Stimulated activated CD8-positive, alpha-beta memory T cell treated with anti-CD3 and anti-CD28 coated beads, Interleukin-15, amount 100 ng/mL, for 1 hour (primary cell): ENCODE measurements at places on chromosomes 13 and 19.

- DNase-seq: no peak
Observed at GRCh38 chr13:99296398-99296797, 10.8 kb downstream of the GPR183 start.

- DNase-seq: no peak
Observed at GRCh38 chr13:28679628-28680027, 20.7 kb downstream of the POMP start.

DNA sequence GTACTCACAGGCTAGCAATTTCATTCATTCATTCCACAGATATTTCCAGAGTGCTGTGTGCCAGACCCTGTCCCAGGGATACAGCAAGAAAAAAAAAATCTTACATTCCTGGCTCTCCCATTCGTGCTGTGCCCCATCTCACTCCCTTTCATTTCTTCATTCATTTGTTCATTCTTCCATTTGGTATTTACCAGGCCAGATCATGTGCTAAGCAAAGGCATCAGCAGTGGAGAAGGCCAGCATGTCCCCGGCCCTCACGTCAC, 2.3 kb downstream of the MAP3K10 start:
- DNase-seq: no peak

DNA sequence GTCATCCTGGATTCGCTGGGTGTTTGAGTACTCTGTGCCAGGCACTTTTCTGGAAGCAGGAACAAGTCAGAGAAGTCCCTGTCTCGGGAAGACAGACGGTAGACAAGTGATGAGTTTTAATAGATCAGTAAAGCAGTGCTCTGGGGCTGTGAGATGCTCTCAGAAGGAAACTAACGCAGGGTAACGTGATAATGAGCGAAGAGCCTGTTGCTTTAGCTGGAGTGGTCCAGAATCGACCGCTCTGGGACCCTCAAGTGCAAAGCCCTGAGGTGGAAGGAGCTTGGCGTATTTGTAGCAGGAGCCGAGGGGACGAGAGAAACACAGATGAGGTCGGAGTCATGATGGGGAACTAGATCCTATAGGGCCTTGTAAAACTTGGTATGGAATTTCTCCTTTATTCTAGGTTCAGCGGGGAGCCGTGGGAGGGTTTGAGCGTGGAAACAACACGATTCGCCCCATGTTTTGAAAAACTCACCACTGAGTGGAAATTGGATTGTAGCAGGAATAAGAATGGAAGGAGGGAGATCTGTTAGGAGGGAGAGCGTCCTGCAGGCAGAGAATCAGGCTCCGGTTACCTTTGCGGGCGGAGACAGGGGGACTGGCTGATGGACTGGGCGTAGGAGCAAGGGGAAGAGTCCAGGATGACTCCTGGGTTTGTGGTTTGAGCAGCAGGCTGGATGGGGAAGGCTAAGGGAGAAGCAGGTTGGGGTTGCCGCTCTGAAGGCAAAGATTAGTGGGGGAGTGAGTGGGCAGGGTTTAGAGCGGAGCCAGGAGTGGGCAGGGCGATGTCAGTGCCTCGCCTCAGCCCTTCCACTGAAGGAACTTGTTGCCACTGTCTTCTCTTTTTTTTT, 763 bp downstream of the POLD1 start:
- no peak for DNase-seq

DNA sequence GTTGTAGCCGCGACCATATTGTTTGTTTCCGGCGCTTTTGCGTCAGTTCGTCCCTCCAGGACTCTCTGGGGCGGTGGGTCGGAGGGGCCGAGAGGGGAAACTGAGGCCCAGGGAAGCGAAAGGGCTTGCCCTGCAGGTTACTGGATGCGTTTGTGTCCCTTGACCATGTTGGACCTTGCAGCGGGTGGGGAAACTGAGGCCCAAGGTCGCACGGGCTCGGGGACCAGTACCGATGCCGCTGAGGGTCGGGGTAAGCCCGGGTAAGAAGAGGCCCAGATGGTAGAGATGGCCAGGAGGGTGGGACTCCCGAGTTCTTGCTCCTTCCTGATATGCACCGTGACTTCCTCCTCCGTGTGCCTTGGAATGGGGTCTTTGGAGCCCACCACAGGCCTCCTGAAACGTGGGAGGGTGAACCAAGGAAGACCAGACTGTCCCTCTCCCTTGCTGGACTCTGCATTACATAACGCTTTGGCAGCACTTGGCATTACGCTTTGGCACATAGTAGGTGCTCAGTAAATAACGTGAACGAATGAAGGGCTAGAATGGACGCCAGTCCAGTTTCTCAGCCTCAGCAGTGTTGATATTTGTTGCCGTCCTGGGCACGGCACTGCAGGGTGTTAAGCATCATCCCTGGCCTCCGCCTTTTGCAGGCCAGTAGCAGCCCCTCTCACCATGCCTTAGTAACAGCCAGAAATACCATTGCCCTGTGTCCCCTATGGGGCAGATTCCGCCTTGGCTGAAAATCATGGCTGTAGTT, 743 bp downstream of the CHAF1A start:
- no peak for DNase-seq

GRCh38 chr19:31554360-31554759, 205.1 kb upstream of the TSHZ3 start:
- no peak for DNase-seq

- DNase-seq: no peak
Observed at GRCh38 chr13:38166116-38166515, 183.5 kb upstream of the UFM1 start.

- no peak for DNase-seq
Observed at GRCh38 chr13:99956473-99957349, 14.9 kb downstream of the ZIC5 start.

DNA sequence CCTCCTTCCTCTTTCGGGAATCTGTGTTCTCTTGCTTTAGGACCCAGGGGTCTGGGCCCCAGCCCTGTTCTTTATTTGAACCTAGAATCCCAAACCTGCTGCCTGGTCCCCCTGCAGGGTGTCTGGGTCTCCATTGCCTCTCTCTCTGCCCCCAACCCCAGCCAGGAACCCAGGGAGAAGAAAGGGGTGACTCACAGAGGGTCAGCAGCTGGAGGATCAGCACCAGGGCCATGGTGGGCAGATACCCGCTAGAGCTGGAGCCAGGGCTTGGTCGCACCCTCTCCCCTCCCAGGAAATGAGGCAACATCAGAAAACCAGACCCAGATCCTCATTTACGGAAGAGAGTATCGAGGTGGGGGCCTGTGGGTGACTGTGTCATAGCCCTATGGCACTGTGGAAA, at the start of gene OSCAR:
Gene OSCAR (minus strand): TSS at position 243 of the 400 bp plus-strand sequence. CDS start 11 bp downstream, at position 232.
- DNase-seq: no peak

- no peak for DNase-seq
Observed at GRCh38 chr13:114099191-114099590, 33.2 kb downstream of the RASA3 start.

DNA sequence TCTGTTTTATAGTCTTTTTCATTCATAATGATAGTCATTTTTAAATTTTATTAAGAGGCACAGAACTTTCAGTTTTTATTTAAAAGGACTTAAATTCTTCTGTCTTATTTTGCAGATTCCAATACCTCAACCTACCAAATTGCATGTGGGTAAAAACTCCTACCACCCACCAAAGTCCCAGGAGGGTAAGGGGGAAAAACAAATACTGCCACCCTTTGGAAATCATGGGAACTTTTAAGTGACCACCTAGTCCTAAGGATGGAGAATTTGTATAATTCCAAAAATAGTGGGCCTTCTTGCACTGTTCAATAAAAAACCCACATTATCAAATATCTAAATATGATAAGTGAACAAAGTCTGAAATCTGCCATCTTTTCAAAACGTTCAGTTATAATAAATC, 9.7 kb downstream of the SUPT20H start:
- no peak for DNase-seq

GRCh38 chr13:28357911-28358433, 137.0 kb downstream of the FLT1 start:
- no peak for DNase-seq

- DNase-seq: peak; percentile 27
Observed at GRCh38 chr19:7862413-7862951, 11.7 kb downstream of the PRR36 start.

DNA sequence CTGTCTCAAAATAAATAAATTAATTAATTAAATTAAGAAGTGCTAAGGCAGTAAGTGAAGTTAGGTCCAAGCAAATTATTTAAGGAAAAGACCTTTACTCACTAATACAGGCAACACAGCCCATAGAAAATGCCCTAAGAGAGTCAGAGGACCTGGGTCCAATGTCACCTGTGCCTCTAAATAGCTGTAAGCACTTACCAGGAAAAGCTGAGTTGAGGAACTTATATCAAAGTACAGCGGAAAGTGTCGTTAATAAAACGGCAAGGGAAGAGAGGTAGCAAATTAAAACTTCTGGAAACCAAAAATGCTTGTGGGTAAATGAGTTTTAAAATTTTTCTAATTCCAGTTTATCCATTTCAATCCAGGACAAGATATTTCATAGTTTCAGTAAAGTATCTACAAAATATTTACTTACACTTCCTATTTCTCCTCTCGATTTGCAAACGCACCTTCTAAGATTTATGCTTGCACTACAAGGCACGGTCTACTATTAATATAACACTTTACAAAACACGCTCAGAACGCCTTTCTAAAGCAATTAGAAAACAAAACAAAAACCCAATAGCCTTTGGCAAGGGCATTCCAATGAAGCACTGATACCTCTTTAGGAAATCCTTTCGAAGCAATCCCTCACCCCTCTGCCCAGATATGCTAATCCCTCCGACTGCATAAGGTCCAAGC, 963 bp downstream of the VPS36 start:
- no peak for DNase-seq

GRCh38 chr13:67134417-67135129, 95.6 kb downstream of the PCDH9 start:
- no peak for DNase-seq

DNA sequence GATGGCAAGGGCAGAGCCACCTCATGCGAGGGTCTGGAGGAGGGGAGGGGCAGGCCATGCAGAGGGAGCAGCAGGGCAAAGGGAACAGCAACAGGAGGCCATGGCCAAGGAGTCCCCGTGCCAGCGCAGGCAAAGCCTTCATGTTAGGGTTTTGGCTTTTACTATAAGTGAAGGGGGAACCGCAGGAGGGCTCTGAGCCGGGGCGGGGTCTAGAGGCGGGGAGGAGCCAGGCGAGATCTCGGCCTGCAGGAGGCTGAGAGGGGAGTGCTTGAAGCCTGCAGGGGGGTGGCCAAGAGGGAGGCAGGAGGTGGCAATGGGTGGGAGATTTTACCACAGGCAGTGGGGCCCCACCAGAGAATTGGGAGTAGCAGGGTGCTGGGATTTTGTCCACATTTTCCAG, 6.3 kb downstream of the ARHGAP33 start:
- no peak for DNase-seq

GRCh38 chr13:99996381-99996973, 14.9 kb downstream of the ZIC2 start:
- DNase-seq: no peak

DNA sequence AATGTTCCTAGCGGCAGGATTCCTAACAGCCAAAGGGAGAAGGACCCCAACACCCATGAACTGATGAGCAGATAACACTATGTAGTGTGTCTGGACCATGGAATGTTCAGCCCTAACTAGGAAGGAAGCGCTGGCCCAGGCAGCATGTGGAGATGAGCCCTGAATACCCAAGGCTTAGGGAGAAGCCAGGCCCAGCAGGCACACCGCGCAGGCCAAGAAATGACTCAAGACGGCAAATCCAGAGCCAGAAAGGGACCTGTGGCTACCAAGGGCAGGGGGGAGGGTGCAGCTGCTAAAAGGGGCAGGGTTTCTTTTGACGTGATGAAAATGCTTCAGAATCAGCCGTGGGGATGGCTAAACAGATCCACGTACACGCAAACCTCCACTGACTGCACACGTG, 20.7 kb upstream of the TINCR start:
- DNase-seq: no peak

DNA sequence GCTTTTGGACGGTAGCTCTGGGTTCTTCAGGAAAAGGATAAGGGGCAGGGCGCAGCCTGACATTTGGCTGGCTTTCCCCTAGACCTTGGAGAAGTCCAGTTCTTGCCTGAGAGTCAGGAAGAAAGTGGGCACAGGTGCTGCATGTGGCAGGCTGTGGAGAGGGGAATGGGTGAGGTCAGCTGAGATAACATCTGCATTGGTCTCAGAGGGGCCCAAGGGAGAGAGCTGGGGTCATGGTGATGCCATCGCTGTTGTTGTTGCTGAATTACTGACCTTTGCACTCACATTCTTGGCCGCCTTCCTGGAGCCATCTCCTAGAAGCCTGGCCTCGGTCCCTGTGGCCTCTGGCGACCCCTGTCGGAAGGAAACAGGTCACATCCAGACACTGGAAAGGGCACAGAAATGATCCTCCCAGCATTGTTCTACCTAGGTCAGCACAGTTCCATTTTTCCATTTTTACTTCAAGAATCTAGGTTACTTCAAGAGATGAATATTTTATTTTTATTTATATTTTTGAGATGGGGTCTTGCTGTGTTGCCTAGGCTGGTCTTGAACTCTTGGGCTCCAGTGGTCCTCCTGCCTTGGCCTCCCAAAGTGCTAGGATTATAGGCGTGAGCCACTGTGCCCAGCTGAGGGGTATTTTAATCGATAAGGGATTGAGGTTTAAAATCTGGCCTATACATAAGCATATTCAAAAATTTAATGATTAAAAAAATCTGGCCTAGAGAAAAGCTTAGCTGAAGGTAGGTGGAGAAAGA, 6.5 kb upstream of the LIPE start:
- peak; percentile 32 for DNase-seq

- no peak for DNase-seq
Observed at GRCh38 chr19:29714371-29714952, 599 bp downstream of the C19orf12 start.

GRCh38 chr13:70729369-70729768, 621.1 kb upstream of the KLHL1 start:
- no peak for DNase-seq

DNA sequence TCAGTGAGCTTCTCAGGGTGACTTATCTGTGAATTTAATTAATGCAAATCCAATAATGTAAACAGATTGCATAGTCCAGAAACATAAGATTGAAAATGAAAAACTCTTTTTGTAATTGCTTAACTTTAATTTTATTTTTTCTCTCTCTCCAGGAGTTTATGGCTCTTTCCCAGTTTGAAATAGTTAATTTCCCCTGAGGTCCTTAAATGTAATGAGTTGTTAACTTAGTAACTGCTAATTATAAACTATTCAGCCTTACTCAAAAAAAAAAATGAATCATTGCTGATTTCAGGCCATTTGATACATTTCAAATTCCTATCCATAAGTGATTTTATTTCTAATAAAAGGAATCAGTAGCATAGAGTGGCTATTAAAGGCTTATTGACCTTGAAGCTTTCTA, 84.1 kb upstream of the TRPC4 start:
- DNase-seq: no peak

- no peak for DNase-seq
Observed at GRCh38 chr13:42747399-42747873, 33.9 kb upstream of the FAM216B start.

- no peak for DNase-seq
Observed at GRCh38 chr13:37097076-37097475, 8.4 kb downstream of the CSNK1A1L start.

DNA sequence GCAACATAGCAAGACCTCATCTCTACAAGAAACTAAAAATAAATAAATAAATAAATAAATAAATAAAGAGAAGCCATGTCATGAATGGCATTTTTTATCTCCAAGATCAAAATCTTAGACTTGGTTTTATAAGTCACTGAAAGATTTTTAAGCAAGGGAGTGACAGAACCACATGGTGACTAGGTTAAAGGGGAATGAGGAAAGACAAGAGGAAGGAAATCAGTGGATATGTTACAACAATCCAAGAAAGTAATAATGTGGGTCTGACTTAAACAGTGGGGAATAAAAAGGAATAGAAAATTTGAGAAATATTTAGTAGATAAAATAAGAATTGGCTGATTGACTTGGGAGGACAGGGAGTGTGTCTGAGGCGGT, 18.8 kb upstream of the MED4 start:
- no peak for DNase-seq
